ENCODE measurements at places on chromosomes 13 and 19.

GRCh38 chr19:6739883-6740588 is 556 bp downstream of the TRIP10 start:
- no peak for DNase-seq

GRCh38 chr19:13099073-13099999 is 3.3 kb downstream of the LYL1 start:
- DNase-seq: peak; percentile 83

DNA sequence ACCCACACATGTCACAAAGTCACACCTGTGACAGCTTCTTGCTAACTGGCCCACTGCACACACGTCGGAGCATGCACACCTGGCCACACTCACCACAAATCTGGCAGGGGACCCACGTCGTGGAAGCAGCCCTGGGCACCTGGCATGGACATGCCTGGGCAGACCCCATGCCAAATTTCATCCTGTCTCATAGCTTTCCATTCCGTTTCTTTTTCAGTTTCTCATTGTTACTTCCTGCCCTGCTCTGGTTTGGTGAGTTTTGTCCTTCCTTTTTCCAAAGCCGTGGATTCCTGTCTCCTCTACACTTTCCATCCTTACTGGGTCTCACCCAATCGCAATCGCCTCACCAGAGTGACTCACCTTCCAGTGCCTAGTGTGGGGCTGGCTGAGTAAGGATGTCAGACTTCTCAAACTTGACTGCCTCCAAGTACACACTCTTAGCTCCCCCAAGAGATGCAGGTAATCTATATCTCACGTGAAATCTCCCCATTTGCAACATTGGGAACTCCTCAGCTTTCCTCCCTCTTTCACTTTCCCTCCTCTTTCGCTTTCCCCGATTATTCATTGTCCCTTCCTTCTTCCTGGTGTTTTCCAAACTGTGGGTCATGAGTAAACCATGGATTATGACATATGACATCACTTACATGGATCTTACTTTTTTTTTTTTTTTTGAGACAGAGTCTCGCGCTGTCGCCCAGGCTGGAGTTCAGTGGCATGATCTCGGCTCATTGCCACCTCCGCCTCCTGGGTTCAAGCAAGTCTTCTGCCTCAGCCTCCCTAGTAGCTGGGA is 1.6 kb upstream of the BBC3 start:
- DNase-seq: peak; percentile 46

- DNase-seq: no peak
Observed at GRCh38 chr19:18635831-18636182, 1.0 kb upstream of the KLHL26 start.

- no peak for DNase-seq
Observed at GRCh38 chr13:89749888-89750287, 1597.6 kb upstream of the MIR17HG start.

GRCh38 chr19:45782162-45782691 is at the start of gene DMPK:
Gene DMPK (minus strand): TSS chr19:45782490. CDS start chr19:45782352, 138 bp downstream.
- DNase-seq: no peak

DNA sequence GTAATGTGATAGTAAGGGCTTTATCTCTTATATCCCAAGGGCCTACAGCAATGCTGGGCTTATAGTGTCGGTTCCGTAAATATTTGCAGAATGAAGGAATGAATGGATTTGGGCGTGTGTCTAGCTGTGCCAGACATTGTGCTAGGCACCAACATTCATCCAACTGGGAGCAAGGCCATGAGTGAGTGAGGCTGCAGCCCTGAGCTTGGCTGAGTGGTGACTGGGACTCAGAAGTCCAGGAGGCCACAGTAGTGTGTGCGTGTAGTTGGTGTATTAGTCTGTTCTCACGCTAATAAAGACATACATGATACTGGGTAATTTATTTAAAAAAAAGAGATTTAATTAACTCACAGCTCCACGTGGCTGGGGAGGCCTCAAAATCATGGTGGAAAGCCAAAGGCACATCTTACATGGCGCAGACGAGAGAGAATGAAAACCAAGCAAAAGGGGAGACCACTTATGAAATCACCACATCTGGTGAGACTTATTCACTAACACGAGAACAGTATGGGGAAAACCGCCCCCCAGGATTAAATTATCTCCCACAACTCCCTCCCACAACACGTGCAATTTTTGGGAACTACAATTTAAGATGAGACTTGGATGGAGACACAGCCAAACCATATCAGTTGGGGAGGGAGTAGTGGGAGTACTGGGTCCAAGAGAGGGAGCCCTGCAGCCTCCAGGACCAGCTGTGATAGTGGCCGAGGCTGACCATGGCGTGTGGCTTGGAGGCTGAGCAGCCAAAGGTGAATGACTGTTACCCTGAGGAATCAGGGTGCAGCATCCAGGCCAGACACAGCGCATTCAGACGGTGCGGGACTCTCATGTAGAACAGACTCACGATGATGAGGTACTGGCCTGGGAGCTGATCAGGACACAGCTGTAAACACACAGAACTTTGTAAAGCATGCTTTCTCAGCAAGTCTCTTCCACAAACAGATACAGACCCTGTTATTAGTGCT is 104.6 kb downstream of the TEX26 start:
- peak; percentile 98 for DNase-seq

GRCh38 chr13:75782985-75783384 is 146.9 kb downstream of the LMO7 start:
- DNase-seq: no peak

GRCh38 chr19:29574510-29574909 is 31.6 kb upstream of the POP4 start:
- no peak for DNase-seq

- peak; percentile 99 for DNase-seq
Observed at GRCh38 chr19:14614099-14614412, 31.2 kb downstream of the CLEC17A start.

GRCh38 chr13:86877441-86877840 is 793.7 kb upstream of the SLITRK5 start:
- DNase-seq: no peak

GRCh38 chr19:12784871-12785430 is 6.3 kb upstream of the JUNB start:
- DNase-seq: peak; percentile 80

GRCh38 chr13:83657281-83657680 is 225.0 kb downstream of the SLITRK1 start:
- no peak for DNase-seq

- peak; percentile 48 for DNase-seq
Observed at GRCh38 chr13:43244481-43244880, 221.1 kb downstream of the DNAJC15 start.

GRCh38 chr13:48043789-48044503 is 6.4 kb downstream of the NUDT15 start:
- no peak for DNase-seq

- DNase-seq: no peak
Observed at GRCh38 chr19:45098521-45099466, 5.8 kb downstream of the PPP1R37 start.

- no peak for DNase-seq
Observed at GRCh38 chr13:79141082-79141481, 265.0 kb downstream of the RBM26 start.

GRCh38 chr13:44465318-44465717 is 91.7 kb downstream of the SERP2 start:
- no peak for DNase-seq

GRCh38 chr19:20661150-20661819 is at the start of gene ZNF626:
Gene ZNF626 (minus strand): TSS chr19:20661571. CDS start chr19:20661446, 125 bp downstream.
- DNase-seq: peak; percentile 63

DNA sequence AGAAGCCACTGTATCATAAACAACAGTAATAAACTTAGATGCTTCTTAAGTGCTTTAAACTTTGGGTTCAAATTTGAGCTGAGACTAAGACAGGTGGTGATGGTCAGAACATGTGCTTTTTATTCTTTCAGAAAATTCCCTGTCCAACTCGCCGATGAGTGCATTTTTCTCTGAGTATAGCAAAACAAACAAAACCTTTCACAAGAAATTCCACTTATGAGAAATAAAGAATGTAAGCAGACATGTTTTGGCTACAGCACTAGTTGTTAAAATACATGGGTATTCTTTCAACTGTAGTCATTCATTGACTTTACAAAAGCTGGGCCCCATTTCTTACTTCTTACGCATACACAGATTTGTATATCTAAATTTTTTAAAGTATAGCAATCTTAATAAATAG is 125.6 kb downstream of the SPRY2 start:
- no peak for DNase-seq

GRCh38 chr13:50388481-50388880 is 373.2 kb downstream of the KCNRG start:
- DNase-seq: no peak

GRCh38 chr13:110293037-110293436 is 13.9 kb downstream of the COL4A1 start:
- no peak for DNase-seq

GRCh38 chr13:33261387-33262061 is 24.0 kb downstream of the STARD13 start:
- DNase-seq: no peak

GRCh38 chr13:100887729-100888151 is 213.1 kb upstream of the TMTC4 start:
- peak; percentile 29 for DNase-seq

GRCh38 chr13:39119422-39119821 is 81.2 kb downstream of the NHLRC3 start:
- no peak for DNase-seq

DNA sequence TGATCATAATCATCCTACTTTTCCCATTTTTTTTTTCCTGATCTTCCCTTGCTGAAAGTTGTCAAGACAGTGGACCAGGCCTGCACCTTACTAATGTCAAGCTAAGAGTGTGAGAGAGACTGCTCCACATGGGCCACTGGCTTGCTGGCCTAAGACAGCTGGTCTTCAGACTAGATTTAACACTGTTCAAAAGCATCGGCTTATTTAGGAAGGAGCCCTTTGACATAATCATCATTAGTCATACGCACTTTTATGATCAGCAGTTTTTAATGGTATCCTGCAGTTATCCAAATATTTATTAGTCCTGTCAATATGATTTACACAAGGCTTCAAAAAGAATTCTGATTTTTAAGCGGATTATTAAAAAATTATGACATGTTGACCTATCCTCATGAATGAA is 270.6 kb downstream of the DNAJC15 start:
- no peak for DNase-seq

- DNase-seq: peak; percentile 69
Observed at GRCh38 chr19:7507884-7508283, 8.0 kb upstream of the ZNF358 start.

DNA sequence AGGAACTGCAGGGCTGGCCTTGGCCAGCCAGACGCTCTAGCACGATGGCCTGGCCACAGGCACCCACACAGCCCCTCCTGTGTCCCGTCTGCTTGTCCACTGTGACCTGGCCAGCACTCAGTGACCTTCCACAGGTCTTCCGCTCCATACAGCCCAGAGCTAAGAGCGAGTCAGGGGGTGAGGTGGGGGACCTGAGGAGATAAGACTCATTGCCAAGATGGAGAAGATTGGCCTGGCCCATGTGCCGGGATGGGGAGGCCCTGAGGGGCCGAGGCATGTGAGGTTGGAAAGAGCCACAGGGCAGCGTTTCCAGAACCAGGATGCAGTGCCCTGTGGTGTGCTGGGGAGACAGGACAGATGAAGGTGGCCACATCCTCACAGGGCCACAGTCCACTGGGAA is 10.2 kb upstream of the SLC7A9 start:
- no peak for DNase-seq

DNA sequence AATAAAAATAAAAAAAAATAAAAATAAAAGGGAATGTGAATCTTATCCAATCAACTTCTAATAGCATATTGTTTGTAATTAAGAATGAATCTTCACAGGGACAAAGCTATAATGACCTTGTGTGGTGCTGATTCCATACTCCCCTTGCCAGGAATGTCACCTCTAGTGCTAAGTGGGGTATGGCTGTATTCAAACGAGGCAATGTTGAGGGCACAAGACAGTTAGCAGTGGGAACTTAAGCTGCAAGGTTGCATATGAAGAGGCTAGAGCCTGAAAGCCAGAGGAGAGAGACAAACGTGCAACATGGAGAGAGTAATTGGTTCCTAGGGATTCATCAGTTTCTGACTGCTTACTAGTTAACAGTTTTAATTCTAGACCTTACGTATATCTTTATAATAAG is 43.9 kb upstream of the CSNK1A1L start:
- no peak for DNase-seq

GRCh38 chr19:34577531-34578101 is 96.1 kb downstream of the WTIP start:
- no peak for DNase-seq

DNA sequence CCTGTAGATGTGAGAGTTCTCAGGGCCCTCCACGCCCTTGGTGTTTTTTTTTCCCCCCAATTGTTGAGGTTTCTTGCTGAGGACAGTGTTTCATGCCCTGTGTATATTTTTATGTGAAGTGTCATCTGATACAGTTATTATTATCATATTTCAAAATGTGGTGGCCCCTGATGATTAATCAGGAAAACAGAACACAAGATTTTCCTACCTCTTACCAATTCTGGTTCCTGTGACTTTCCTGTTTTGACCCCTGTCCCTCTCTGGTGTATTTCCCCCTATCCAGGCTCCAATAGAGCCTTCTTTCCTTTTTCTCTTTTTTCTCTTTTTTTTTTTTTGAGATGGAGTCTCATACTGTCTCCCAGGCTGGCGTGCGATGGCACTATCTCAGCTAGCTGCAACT is 642 bp downstream of the PSG8 start:
- DNase-seq: no peak

GRCh38 chr19:32387701-32388392 is 17.7 kb upstream of the DPY19L3 start:
- no peak for DNase-seq

DNA sequence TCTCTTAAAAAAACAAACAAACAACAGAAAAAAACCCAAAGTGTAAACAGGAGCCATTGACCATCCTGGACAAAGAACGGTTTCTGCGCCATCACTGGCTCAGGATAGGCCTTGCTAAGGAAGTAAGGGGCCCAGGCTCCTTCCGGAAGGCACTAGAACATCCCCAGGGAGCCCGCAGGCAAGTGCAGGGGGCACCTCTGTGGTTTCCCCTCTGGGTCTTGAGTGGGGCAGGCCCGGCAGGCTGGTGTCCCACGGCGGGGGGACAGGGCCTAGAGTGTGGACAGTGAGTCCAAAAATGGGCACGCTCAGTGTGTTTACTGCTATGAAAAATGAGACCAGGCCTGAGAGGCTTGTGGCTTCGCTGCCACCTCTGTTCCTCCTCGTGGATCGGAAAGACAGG is 14.8 kb upstream of the RANBP3 start:
- DNase-seq: no peak

- DNase-seq: no peak
Observed at GRCh38 chr19:31533114-31533513, 183.9 kb upstream of the TSHZ3 start.

DNA sequence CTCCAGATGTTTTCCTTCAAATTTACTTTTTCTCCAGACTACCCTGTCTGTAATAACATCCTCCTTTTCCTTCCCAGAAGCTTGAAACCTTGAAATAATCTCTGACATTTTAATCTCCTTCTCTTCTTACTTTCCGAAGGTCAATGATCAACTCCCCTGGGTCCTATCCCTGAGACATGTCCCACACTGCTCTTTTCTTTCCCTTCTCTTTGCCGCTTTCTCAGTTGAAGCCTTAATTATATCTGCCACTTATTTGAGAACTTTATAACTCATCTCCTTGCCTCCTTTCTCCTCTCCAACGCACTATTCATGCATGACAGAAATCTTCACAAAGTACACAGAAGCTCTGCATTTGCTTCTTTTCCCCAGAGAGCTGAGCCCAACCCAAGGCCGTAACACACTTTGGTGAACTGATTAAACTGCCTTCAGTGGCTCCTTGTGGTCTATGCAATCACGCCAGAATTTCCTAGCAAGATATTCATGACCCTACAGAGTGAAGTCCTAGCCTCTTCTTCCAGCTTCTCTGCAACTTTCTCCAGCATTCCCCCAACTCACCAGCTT is 9.2 kb upstream of the WASF3 start:
- DNase-seq: no peak

Data from MV-4-11 (cell line).